ENCODE measurements at places on chromosomes 11 and 22.

GRCh38 chr11:72758690-72759389 is 6.6 kb upstream of the ARAP1 start:
- DNase-seq = no peak

GRCh38 chr22:46379066-46379930 is 43.8 kb downstream of the TRMU start:
- DNase-seq = no peak

DNA sequence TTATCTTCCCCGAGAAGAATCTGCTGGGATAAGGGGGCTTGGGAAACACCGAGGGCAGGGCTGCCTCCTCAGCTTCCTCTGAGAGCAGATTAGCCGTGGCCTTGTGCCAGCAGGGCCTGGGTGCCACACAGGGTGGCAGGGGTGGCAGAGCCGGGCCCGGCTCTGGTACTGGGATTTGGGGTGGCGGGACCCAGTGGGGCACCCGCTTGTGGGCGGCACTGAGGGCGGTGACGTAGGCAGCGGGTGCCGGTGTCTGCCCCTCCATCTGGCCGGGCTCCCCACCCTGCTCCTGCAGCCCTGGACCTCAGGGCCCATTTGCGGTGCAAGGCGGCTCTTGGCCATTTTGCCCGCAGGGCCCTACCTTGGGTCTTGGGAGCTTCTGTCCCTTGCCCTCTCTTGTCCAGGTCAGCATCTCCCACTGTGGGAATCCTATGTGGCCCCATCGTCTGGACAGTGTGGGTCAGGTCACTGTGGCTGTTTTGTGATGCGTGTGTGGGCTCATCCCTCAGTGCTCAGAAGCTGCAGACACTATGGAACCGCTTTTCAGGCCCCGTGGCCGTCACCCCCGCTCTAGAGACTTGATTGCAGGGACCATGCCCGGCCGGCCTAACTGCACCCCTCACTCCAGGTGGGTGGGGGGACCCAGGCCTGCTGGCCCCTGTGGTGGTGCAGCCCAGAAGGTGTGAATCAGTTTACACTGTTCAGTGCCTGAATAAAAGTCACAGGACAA is 29.7 kb upstream of the KRTAP5-6 start:
- no peak for DNase-seq

GRCh38 chr11:20600020-20600346 is 575 bp downstream of the SLC6A5 start:
- DNase-seq = no peak
